Fibroblast of villous mesenchyme (primary cell): ENCODE measurements at places on chromosomes 13 and 19.

DNA sequence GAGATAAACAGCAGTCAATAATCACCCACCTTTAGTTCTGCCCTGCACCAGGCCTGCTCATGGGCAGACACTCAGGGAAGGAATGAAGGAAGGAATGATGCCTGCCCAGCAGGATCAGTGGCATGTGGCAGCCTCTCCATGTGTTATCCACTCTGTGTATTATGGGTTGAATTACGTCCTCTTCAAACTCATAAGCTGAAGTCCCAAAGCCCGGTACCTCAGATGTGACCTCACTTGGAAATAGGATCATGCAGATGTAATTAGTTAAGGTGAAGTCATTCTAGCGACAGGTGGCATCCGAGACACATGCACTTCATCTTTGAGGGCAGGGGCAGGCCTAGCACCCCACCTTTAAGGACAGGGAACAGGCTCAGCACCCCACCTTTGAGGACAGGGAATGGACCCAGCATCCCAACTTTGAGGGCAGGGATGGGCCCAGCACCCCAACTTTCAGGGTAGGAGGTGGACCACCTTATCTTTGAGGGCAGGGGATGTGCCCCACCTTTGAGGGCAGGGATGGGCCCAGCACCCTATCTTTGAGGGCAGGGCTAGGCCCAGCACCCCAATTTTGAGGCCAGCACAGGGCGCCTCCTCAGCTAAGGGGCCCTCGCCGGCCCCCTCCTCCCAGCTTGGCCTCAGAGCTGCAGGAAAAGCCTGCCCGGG, 127.6 kb downstream of the URI1 start:
- no peak for DNase-seq

DNA sequence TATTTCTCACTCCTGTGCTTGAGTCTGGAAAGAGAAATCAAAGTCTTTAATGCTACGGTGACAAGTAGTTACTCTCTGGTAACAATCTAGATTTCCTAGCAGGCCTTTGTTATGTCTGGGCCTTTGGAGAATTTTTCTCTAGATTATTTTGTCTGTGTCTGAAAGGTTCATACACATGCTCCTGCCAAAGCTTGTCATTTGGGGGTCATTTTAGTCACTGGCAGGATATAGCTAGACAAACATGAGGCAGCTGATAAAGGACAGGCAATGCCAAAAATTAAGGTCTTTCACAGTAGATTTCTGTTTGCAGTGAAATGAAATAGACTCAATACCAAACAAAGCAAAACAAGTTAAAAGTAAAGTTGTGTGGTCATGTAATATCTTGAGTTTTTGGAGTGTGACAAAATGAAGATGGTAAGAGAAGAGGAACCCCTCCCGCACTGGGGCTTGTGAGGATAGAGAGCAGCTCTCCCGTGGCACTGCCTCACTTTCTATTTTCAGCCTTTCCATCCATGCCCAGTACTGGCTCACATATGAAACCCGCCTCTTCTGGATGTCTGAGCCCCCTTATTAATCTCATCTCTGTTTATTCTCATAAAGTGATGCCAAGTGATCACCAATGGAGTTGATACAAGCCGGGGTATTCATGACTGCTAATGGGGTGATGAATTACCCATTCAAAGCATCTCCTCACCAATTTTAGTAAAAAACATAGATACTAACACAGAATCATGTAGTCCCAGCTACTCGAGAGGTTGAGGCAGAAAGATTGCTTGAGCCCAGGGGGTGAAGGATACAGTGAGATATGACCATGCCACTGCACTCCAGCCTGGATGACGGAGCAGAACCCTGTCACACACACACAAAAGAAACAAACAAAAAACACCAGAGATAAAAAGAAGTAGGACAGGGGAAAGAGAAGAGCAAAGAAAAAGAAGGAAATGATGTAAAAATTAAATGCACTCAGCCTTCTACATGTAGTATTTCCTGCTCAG, 389.3 kb downstream of the FGF14 start:
- no peak for DNase-seq

GRCh38 chr19:45613926-45614725, 12.1 kb upstream of the GPR4 start:
- DNase-seq, result peak; percentile 94

DNA sequence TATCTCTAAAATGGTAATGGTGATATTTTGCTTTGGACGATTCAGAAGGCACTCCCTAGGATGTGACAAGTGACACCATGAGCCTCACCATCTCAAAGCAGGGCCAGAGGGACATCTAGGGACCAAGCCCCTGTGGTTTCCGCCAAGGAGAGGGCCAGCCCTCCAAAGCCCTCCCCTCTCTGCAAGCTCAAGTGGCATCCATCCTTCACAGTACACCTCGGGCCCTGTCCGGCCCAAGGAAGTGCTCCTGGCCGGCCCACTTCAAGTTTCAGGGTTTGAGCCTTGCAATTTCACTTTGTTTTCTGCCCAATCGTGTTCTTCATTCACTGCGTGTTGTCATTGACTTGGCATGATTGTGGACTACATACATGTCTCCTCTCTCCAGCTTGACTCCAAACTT, 82.5 kb downstream of the TSHZ3 start:
- DNase-seq, result no peak

GRCh38 chr19:34595683-34596082, 81.3 kb downstream of the SCGB2B2 start:
- DNase-seq, result no peak

DNA sequence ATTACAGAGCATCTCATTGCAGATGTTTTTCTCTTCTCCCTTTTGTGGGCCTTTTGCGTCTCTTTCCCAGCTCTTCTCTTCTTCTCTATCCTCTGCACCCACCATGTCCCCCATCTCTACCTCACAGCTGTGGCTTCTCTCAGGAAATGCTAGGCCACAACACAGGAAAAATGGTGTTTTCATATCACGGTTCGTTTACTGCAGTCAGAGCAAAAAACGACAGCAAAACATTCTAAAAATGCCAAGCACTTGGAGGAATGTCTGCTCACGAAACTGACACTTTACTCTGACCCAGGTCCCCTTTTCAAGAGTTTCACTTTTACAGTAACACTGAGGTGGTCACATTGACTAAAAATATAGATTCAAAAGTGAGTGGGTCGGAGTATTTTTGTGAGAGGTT, 152.2 kb downstream of the DCT start:
- no peak for DNase-seq

DNA sequence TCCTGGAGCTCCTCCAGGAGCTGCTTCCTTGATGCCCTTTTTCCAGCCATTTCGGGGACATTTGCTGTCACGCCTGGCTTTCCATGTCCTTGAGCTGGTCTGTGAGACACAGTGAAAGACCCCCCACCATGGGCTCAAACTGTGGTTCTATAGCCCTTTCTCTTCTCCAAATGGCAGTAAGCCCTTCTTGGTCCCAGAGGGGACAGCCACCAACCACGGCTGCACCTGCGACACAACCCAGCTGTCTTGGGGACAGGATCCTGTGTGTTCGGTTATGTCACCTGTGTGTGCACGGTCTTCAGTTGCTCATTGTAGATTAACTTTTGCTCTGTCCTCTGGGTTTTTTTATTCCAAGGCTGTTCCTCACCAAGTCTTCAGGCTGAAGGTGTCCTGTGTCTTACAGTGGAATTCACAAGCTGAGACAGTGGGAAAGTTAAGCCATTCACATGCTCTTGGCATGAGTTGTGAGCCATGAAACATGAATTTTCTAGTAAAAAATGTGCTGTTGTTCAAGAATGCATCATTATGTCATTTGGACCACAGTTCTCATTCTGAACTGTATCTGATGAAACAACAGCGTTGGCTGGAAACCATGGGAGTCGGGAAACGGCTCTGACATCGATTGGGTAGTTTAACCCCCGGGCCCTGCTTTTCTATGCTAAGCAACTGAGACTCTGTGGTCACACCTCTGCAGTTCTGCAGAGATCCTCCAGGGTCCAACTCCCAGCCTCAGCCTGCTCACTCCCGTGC, 129.5 kb upstream of the MCF2L start:
- DNase-seq, result peak; percentile 25

DNA sequence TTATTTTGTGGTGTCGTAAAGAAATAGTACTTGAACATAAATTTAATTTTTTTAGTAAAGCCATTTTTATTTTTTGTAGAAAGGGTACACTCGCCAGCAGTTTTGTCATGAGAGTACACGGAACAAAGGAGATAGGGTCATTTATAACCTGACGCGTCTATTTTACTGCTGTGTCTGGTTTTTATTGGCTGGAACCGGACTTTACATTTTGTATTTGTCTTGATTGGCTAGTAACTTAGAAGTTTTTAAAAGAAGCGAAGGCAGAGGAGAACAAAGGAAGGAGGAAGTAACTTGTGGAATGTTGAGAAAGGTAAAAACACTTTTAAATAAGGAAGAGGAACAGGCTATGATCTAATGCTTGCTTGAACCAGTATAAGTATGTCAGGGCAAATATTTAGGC, 43.5 kb downstream of the TRPM4 start:
- DNase-seq, result no peak

DNA sequence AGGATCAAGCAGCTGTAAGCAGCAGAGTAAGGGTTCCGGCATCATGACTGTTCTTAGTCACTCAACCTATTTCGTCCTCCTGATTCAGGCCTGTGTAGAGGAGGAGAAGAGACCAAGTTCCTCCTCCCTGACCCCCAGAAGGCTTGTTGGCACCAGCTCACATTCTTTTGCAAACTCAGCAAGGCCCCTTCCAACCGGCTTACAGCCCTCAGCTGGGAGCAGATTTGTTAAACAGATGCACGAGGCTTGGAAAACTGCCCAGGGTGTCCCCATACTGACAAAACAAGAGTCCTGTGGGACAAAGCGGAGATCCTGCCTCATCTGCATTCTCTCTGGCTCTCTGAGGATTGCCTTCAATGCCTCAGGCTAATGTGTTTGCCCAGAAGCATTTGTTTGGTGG, 113.2 kb upstream of the SOX21 start:
- peak; percentile 51 for DNase-seq

DNA sequence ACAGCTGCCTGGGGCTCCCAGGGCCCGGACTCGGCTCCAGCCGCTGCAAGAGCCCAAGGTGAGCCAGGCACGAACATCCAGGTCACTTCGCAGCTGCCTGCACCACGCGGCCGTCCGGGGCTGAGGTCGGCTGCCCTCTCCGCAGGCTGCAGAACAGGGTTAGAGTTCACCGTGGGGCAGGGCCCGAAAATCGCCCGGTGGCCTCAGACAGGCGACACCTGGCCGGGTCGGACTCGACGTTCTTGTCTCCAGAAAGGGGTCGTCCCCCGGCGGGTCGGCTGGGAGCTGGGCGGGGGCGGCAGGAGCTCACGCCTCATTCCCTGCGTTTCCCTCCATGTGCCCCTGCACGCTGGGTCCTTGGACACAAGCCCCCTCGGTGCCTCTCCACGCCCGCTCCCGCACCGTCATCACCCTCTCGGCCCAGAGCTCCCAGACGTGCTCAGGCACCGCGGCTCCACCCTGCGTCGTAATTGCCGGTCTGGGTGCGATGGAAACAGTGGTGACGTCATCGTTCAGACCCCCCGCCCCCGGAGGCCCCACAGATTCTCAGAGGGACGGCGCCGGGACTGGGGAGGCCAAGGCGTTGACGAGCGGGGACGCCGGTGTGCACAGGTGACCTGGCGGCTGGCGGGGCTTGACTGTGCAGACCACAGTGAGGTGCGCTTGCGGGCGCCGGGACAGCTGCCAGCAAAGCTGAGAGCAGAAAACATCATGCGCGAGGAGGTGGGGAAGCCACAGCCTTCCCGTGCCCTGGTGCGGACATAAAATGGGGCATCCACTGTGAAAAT, 4.0 kb upstream of the GRIN3B start:
- DNase-seq, result peak; percentile 74

- no peak for DNase-seq
These were observed 100.0 kb downstream of the RNASEH2B start for GRCh38 chr13:51009597-51009996.

GRCh38 chr19:46372901-46373490, 26.1 kb downstream of the PPP5C start:
- DNase-seq, result no peak

DNA sequence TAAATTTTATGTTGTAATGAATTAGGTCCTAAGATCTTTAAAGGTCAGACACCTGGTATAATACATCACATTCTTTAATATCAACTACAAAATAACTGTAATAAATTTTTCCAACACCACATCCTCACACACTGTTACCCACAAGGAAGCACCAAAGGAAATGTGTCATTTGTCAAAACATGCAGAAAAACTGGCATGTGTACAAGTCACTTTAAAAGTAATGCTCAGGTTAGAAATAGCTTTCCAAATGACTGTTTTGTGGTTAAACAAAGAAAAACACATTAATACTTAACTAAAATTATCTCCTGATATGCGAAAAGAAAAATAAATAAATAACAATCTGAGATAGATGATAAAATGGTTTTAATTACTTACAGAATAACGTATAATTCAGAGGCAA, 74.7 kb downstream of the MZT1 start:
- DNase-seq, result no peak

DNA sequence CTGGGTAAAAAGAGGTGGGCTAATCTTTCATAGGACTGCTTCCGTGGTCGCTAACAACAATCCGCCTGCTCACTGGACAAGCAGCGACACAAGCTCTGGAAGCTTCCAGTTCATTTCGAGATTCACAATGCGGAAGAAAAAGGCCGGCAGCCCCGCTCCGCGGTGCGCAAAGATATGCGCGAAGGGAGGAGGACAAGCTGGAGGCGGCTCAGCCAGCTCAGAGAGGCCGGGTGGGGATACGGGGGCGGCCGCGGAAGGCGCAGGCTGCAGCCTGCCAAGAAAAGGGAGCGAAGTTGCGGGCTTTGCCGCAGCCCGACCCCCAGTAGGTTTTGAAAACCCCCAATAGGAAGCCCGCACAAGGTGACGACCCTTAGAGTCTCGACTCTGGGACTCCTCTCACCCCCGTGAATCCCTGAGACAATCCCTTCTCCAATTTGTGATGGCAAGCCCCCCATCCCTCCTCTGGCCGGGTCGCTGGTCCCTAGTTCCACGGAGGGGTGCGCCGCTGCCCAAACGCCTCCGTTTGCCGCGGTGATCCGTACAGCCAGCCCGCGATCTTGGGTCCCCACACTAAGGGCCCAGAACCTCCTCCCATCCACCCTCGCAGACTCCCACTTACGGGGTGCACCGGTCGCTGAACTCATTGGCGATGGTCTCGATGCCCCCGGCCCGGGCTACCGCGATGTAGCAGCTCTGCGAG, 697 bp downstream of the HSPH1 start:
- DNase-seq, result peak; percentile 83

GRCh38 chr13:45511310-45512097, 46.8 kb downstream of the COG3 start:
- peak; percentile 81 for DNase-seq
